ENCODE measurements at places on chromosomes 2 and 18.

GRCh38 chr2:136236019-136236418 lies 118.1 kb upstream of the CXCR4 start:
- DNase-seq = no peak

GRCh38 chr18:58257461-58257860 lies 213.4 kb downstream of the NEDD4L start:
- no peak for DNase-seq

GRCh38 chr2:31476511-31477180 lies 62.1 kb upstream of the XDH start:
- no peak for DNase-seq

- no peak for DNase-seq
These were observed at the start of gene DAPL1 for GRCh38 chr2:158795195-158795924. Gene DAPL1, plus strand, starts transcription at chr2:158795317. Its CDS starts 56 bp downstream, at chr2:158795373.

- no peak for DNase-seq
These were observed 65.8 kb upstream of the SALL3 start for GRCh38 chr18:78913830-78914231.

DNA sequence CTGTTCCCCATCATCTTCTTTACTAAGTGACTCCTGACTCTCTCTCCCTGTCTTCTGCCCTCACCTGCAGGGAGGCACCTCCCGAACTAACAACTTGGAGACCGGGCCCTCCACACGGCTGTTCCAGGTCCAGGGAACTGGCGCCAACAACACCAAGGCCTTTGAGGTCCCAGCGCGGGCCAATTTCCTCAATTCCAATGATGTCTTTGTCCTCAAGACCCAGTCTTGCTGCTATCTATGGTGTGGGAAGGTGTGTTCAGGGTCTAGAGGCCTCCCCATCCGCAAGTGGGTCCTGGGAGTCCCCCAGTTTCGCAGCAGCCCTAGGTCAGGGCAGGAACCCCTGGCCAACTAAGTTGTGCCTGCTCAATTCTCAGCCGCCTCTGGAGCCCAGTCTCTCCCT lies 15.5 kb downstream of the VIL1 start:
- no peak for DNase-seq

GRCh38 chr2:191835539-191836350 lies 11.1 kb downstream of the CAVIN2 start:
- DNase-seq = no peak

GRCh38 chr18:13615432-13615861 lies 110.9 kb downstream of the FAM210A start:
- no peak for DNase-seq

DNA sequence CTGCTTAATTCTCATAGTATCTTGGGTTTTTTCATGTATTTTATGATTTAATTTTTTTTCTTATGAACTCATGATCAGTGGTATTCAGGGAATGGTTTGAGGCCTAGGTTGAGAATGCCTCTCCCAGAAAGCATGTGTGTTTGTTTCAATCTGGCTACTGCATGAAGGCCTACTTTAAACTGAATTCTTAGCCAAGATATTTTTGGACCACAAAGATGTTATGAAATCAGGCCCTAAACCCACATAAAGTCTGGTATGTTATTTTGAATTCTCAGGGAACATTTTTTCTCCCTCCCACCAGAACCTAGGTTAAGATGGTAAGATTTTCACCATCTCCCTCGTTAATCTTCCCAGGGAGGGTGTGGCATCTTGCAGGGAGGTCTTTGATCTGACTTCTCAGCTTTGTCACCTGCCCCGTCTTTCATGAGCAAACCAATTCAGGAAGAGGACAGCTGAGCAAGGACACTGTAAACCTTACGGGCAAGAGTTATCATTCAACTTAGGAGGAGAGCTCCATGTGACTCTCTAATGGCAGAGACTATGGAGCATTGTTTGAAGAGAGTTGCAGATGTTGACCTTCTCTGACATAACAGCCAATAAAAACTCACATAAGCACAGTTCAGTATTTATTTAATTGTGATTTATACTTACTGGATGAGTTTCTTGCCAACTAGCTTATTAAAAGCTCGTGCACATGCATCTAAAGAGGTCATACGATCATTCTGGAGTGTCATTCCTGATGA lies 21.3 kb upstream of the ACKR3 start:
- DNase-seq = no peak

- DNase-seq = no peak
These were observed 2.3 kb downstream of the MEIS1 start for GRCh38 chr2:66437109-66437690.

GRCh38 chr2:189285962-189286645 lies 106.5 kb upstream of the COL5A2 start:
- DNase-seq = no peak

DNA sequence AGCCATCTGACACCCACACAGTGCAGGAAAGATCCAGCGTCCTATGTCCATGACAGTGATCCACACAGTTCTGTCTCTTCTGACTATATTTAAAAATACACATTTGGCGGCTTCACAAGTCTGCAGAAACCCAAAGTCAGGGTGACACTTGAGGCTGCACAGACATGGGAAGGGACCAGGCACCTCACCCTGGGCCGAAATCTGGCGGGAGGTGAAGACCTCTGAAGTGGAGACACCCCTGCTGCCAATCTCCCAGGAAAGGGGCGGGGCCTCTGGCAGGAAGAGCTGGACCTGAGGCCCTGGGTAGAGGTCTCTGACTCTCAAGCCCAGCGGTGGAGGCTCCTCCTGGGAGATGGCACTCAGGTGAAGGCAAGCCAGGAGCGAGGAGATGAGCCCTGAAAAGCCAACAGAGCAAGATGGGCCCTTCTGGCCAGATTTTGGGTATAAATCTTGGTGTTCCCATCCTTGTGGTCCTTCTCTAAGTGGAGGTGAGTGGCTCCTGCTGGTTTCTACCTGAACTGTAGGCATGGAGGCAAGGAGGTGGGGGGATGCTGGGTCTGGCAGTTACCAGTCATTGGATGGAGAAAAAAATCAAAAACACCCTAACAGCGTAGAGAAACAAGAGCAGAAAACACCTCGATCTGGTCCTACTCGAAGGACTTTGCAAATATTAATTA lies 248.4 kb downstream of the HDAC4 start:
- DNase-seq = no peak

- DNase-seq = no peak
These were observed 48.2 kb downstream of the SPP2 start for GRCh38 chr2:234098681-234099080.

- no peak for DNase-seq
These were observed 54.0 kb upstream of the IMP4 start for GRCh38 chr2:130288467-130289403.

DNA sequence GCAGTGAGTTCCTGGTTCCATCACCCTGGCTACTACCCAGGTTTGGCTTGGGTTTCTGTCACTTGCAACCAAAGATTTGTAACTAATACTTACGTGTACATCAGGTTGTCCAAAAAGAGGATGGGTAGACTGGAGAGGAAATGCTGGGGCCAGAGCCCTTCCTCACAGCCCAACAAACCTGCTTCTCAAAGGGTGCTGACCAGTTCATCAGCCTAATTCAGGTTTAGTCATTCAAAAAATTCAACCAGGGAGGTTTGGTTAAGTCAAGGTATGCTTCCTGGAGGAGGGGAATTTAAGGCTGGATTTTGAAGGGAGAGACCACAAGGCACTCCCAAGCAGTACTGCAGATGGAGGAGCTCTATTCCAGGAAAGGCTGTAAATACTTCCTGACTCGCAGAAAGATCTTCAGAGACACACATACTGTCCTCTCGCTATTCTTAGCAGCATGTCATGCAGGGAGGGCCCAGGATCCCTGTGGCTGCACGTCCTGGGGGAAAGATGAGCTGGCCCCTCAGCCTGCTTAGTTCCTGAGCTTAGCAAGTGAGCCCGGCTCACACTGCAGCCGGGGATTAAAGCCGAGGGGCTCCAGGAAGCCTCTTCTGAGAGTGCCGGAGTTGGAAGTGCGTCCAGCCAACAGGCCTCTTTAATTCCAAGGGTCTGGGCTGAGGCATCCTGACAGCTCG lies 40.0 kb upstream of the BIN1 start:
- no peak for DNase-seq

GRCh38 chr2:212842544-212843185 lies 304.1 kb upstream of the ERBB4 start:
- DNase-seq = no peak

Measured in HuH-7 (cell line).